Stimulated activated CD8-positive, alpha-beta memory T cell treated with anti-CD3 and anti-CD28 coated beads, Interleukin-7, amount 100 ng/mL, for 4 hours (primary cell): ENCODE measurements at places on chromosomes 7 and 10.

DNA sequence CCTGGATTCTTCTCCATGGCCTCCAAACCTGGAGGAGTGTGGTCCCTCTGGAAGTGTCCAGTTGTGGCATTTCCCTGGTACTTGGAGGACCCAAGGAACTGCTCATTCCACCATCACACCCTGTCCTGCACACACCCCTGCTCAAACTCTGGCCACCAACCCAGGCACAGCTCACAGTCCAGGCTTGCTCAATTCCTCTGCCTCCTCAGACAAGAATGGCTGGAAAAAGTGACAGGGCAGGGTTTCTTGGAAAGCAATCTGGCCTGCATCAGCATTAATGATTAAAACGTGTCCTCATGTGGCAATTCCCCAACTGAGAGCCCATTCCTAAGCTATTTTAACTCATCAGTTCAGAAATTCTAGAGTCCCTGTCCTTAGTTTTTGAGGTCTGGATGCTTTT lies 17.2 kb upstream of the TPST1 start:
- DNase-seq: no peak

DNA sequence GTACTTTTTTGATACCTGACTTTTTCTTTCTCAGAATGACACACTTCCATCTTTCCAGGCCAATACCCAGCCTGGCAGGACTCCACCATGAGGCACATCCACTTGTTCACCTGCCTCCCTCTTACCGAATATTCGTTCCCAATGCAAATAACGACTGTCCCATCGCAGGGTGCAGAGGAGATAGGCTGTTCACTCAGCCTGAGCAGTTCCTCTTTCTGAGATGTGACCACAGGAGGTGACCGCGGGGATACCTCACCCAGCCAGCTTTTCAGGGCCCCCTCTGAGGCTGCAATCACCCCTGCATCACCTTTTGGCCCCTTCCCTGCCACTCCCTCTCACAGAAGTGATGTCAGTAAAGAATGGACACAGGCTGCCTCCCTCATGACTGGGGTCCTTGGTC lies 28.3 kb downstream of the PTPRN2 start:
- DNase-seq: no peak

GRCh38 chr7:29046978-29047377 lies 88.8 kb upstream of the TRIL start:
- no peak for DNase-seq

GRCh38 chr10:74058071-74058470 lies 60.2 kb downstream of the VCL start:
- DNase-seq: no peak

GRCh38 chr10:129192344-129193128 lies 274.5 kb upstream of the MGMT start:
- no peak for DNase-seq

DNA sequence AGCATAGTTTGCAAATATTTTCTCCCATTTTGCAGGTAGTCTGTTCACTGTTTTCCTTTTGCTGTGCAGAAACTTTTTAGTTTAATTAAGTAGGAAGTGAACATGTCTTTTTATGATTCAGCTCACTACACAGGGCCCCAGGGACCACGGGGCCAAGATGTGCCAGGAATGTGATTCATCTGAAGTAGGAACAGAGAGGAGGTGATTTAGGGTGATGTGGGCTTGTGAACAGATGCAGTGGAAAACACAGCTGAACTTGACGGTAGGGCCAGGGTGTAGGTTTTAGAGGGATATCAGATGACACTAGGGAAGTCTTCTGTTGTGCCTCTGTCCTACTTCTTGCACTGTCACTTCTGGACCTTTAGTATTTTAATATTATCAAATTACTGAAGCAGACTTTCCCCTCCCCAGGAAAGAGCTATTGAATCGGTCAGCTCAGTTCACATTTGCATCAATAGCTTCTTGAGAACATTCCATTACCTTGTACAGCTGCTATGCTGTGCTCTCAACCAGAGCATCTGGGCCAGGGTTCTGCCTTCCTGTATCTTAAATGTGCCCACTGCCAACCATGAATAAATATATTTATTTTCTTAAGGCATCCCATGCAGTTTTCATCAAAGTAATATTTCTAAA lies 96.9 kb downstream of the OSBPL3 start:
- no peak for DNase-seq

GRCh38 chr7:81367326-81367931 lies 402.4 kb downstream of the HGF start:
- no peak for DNase-seq

- no peak for DNase-seq
Observed at GRCh38 chr7:25361863-25362262, 133.6 kb upstream of the NPVF start.

DNA sequence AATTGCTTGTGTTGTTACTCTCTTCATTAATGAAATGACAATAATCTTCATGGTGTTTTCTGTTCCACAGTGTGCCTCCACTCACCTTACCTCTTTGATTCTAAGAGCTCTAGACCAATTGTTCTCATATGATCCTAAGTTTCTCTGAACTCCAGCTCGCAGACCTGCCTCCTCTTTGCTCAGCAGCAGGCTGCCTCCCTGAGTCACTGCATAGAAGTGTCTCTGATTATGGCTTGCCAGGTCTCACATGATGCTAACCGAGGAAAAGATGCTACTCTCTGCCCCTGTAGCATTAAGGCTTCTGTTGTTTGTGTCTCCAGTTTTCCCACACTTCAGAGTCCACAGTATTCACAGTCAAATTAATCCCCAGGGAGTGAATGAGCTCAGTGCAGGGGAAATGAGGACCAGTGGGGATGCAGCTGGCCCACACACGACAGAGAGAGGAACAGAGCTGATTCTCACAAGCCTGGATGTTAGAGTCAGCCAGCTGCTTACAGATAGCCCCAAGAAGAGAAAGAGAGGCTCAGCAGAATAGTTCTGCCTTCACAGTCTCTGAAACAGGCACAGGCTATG lies 145.9 kb upstream of the EGR2 start:
- DNase-seq: no peak

GRCh38 chr7:54680377-54681005 lies 78.5 kb downstream of the SEC61G start:
- DNase-seq: no peak

GRCh38 chr10:129881641-129882040 lies 82.4 kb downstream of the EBF3 start:
- no peak for DNase-seq

DNA sequence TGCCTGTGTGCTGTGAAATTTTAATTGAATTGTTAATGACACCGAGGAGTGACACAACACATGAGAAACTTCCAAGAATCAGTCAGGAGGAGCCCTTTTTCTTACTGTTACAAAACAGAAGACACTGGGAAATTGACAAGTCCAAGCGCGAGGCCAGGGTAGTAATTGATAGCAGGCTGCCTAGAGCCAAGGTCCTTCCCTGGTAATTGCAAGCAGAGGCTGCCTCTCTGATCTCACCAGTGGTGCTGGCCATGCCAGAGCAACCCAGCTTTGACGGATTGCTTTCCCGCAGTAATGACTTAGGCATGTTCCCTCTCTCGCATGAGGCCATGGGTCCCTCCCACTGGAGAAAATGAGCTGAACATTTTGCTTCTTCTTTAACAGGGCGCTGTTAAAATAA lies 111.5 kb downstream of the LRMDA start:
- DNase-seq: no peak

- DNase-seq: no peak
Observed at GRCh38 chr10:104331208-104331838, 6.9 kb downstream of the ITPRIP start.

- no peak for DNase-seq
Observed at GRCh38 chr7:97024209-97025129, at the start of gene DLX5. TSS of gene DLX5 (minus strand) at chr7:97024831. CDS start at chr7:97024623, 208 bp downstream.

- no peak for DNase-seq
Observed at GRCh38 chr10:515674-516073, 173.8 kb downstream of the DIP2C start.

GRCh38 chr10:124653811-124654651 lies 90.1 kb downstream of the FAM53B start:
- DNase-seq: no peak

- no peak for DNase-seq
Observed at GRCh38 chr7:123979876-123980275, 53.0 kb downstream of the TMEM229A start.

DNA sequence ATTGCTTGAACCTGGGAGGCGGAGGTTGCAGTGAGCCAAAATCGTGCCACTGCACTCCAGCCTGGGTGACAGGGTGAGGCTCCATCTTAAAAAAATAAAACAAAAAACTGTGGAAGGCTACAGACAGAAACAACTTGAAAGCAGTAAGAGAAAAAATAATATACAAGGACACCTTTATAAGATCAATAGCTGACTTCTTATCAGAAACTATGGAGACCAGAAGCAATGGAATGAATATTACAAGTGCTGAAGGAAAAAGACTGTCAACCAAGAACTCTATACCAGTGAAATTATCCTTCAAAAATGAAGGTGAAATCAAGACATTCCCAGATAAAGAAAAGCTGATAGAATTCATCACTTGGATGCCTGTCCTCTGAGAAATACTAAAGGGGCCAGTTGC lies 49.0 kb downstream of the RBAK start:
- no peak for DNase-seq

GRCh38 chr10:129418496-129419225 lies 48.4 kb upstream of the MGMT start:
- DNase-seq: no peak

GRCh38 chr7:129502708-129503685 lies 666 bp downstream of the SMKR1 start:
- no peak for DNase-seq

DNA sequence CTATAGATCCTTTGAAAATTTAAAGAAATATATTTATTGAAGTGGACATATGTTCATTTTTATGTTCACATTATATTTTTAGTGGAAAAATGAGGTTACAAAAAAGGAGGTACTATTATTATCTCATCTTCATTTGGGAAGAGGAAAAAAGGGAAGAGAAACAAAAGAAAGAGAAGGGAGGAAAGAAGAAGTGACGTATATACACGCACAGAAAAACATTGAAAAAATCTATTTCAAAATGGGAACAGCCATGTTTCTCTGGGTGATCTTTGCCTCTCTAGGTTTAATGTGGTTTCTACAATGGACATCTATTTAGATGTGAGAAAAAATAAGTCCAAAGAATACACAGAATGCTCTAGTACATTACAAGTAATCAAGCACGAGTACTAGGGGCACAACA lies 14.8 kb downstream of the ANK3 start:
- DNase-seq: no peak

DNA sequence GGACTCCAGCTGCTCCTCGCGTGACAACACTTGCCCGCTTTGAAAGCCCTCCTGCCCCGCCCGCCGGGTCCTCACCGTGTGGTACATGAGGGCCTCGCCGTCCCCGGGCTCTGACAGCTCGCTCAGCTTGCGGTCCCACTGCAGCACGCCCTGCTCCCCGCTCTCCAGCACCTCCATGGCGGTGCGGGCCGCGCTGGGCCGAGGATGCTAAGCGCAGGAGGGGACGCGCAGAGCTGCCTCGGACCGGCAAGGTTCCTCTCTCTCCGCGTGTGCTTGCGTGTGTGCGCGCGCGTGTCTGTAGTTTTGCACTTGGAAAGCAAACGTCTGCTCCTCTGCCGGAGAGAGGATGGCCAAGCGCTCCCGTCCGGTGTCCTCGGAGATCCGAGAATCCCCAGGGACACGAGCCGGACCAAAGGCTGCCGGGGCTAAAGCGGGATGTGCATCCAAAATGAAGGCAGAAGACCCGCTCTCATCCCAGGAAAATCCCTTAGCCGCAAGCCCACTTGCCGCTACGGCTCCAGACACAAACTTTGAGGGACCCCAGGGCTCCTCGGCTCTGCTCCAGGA lies at the start of gene CREB3L2:
TSS of gene CREB3L2 (minus strand) at position 558 of the 567 bp plus-strand sequence. CDS start at position 177, 381 bp downstream.
- DNase-seq: no peak

GRCh38 chr7:45589061-45589460 lies 14.9 kb downstream of the ADCY1 start:
- no peak for DNase-seq

DNA sequence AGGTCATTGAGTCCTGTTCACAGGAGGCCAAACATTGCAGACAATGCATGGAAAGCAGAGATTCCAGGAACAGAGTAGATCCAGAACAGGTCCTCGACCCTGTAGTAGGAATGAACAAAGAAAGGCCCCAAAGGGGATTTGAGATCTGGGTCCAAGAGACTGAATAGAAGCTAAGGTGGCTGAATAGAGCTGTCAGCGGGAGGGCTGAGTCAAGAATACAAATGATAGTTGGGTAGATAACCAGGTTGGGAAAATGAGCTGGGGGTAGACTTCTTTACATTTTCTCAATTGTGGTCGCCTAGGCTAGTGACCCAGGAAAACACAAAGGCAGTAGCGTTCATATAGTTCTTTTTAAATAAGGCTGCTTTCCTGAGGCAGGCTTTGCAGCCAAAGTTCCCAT lies 103.4 kb upstream of the ELMO1 start:
- no peak for DNase-seq

- DNase-seq: peak; percentile 53
Observed at GRCh38 chr10:104254493-104255310, at the start of gene GSTO1. TSS of gene GSTO1 (plus strand) at chr10:104254892. CDS start at chr10:104254929, 37 bp downstream.

- DNase-seq: no peak
Observed at GRCh38 chr7:18222636-18223035, 195.0 kb upstream of the PRPS1L1 start.

DNA sequence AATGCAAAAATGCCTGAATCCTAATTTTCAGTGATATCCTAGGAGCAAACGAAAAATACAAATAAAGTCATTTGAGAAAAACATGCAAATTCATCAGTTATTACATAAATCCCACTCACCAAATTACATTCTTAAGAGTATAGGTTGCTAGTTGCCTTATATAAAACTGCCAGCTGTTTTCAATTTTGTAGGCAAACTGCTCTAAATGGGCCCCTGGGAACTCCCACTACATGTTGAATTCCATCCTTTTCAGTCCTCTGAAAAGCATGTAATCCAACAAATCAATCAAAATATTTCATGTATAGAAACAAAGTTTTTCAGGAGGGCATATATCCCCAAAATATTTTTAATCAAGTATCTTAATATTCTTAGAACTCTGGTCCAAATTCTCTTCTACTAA lies 2.1 kb upstream of the JMJD1C start:
- DNase-seq: no peak

DNA sequence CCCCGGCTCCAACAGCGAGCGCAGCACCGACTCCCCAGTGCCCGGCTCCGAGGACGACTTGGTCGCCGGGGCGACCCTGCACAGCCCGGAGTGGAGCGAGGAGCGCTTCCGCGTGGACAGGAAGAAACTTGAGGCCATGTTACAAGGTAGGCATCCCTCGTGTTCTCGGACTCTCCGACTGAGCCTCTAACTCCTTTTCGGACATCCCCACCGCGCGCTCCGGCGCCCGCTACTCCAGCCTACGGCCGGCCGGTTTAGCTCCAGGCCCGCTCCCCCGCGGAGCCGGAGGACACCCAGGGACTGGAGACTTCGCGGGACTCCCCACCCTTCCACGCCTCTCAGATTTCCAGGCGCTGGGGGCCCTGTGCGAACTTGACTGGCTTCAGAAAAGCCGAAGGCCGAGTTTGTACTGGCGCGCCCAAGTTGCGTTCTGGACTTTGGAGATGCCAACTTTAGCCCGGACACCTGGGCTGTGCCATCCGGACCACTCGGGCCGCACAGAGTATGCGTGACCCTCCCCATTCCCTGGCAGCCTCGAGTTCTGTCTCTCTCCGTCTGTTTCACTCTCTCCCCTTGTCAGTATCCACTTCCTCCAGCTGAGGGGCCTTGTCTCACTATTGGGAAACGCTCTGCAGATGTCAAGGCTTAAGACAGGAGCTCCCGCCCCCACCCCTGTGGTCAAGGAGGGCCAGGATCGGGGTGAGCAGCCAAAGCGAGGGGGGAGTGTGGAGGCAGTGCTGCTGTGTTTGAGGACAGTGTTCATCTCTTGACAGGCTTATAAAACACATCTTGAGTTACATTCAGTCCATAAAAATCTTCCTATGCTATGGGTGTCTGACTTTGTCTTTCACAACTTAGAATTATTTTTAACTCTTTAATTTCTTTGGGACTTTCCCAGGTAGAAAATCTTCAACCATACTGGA lies 777 bp downstream of the BICC1 start:
- DNase-seq: no peak

- DNase-seq: no peak
Observed at GRCh38 chr7:106952658-106953231, 87.7 kb downstream of the PIK3CG start.
